ENCODE measurements at places on chromosomes 12 and 14. TPM values are rescaled to one million over a fixed set of nuclear protein-coding genes. Genes with fewer than 3 reads are reported as not detected.

- DNase-seq: no peak
Measured at GRCh38 chr12:47721431-47721973, 3.8 kb downstream of the ENDOU start.

DNA sequence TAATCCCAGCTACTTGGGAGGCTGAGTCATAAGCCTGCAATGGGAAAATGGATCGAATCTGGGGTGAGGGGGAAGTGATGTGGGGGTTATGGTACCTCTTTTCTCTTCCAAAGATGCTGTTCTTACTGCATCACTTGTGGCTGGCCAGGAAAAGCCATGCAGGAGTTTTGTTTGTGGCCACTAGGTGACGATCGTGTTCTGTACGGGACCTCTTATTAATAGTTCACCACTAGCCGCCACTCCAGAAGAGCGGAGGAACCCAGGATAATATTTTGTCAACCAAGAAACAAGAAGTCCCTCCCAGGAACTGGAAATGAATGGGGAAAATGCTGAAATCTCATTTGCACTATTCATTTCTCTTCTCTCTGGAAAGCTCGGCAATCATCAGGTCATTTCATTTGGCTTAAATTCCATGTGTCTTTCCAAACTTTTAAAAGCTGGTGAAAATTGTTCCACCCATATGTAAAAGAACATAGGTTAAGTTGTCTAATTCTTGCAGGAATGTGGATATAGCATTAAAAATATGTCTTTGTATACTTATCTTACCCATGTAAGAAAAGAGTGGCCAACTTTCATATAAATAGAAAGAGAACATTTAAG lies 8.9 kb downstream of the GPR65 start:
- DNase-seq: peak; percentile 83

- DNase-seq: no peak
Measured at GRCh38 chr12:45336762-45337596, 121.1 kb downstream of the ANO6 start.

DNA sequence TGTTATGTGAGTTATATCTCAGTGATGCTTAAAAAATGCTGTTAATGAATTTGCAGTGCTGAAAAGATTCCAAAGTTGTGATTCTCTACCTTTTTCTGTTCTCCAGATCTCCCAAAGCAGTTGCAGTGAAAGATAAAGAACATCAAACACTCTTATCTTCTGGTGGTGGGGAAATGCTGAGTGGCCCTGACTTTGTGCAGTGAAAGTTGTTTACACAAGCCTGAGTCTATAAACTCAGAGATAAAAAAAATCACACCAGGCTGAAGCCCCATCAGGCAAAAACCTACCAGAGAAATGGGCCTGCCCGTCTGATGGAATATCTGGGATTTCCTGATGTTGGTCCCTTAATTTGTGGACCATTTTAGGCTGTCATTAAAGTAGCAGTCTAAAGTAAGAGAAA lies 46.1 kb downstream of the RASSF3 start:
- no peak for DNase-seq

DNA sequence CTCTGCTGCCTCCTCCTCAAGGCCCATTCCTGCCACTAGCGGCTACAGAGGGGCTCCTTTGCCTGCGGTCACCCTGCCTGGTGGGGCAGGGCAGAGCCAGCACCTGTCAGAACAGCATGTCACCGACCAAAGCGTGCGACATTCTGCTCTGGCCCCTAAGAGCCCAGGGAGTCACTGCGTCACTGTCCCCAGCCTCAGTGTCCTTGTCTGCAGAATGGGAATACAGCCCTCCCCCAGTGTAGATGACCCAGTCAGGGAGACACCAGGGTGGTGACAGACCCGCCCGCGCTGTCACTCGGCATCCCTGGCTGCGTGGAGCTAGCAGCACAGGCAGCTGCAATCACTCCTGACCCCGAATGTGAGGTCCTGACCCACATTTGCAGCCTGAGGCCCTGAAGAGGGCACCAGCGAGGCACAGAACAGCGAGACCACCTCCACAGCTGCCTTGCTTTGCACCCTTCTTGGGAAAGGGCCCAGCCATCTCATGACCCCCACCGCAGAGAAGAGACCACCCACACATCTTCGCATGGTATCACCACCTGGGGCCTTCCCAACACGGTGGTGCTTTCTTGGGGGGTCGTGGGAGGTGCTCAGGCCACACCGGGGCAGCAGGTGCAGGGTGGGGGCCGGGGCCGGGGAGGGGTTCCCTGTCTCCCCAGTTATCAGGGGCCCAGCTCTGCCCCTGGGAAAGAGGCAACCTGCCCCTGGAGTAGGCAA lies 2.5 kb downstream of the AHNAK2 start:
- DNase-seq: peak; percentile 71

- no peak for DNase-seq
Measured at GRCh38 chr14:92633274-92633616, 115.2 kb downstream of the LGMN start.

DNA sequence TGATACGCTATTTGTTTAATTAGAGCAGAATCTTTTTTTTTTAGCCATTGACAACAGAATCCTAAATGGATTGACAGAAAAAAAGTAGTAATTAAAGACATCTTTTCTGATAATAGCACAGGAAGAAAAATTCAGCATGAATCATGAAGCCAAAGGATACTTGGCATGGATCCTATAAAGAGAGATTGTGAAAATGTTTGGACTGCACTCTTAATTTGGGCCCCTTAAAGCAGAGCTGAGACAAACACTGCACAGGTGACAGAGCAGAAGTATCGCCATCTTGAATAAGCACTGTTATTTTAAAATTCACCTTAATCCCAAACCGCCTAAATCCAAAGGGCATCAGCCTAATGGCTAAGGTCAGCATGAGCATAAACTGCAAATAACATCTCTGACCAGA lies 48.8 kb upstream of the SEL1L start:
- no peak for DNase-seq

DNA sequence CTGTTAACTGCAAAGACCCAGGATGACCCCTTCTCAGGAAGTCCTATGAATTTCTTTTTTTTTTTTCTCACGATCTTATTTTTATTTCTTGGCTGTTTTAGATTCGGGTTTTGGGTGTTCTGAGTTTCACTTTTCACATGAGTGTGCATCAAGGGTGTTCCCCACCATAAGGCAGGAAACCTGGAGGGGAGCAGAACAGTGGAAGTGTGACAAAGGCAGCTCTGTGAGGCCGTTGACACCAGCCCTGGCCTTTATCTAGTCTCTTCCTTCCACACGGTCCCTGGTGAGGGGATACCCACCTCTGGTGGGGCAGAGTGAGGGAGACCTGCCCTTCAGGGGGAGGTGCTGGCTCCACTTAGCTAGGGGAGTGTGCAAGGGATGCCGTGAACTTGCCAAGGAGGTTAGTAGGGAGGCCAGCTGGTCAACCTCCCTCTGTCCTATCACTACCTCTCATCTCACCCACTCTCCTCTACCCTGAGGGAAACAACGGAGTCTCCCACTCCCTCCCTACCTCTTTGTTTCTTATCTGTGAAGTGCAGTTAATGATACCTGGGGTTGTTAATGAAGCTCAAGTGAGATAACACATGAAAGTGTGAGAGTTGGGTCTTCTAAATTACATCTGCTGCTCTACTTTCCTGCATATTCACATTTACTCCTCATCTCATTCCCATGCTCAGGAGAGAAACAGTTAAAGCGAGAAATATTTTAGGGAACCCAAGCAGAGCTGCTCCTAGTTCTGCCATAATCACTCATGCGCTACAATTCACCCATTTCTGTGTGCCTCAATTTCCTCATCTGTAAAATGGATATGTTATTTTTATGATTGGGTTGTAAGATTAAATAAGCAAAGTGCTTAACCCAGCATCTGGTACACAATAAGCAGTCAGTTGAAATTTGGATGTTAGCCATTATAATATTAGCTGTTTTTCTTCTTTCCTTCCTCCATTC lies 4.4 kb upstream of the GALNT6 start:
- no peak for DNase-seq

- DNase-seq: no peak
Measured at GRCh38 chr14:52352061-52352491, 38.0 kb downstream of the PTGER2 start.

DNA sequence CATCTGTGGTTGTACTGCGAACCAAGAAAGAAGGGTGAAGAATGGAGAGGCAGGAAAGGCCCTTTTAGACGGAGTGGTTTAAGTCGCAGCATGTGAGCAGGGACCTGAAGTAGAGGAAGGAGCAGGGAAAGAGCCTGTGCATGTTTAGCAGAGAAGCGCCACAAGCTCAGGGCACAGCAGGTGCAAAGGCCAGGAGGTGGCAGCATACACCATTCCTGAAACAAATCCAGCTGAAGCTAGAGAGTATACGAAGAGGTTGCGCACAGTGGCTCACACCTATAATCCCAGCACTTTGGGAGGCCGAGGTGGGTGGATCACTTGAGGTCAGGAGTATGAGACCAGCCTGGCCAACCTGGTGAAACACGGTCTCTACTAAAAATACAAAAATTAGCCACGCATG lies 49.9 kb downstream of the HELB start:
- DNase-seq: peak; percentile 58

GRCh38 chr12:58901664-58902063 lies 18.6 kb downstream of the LRIG3 start:
- DNase-seq: no peak

DNA sequence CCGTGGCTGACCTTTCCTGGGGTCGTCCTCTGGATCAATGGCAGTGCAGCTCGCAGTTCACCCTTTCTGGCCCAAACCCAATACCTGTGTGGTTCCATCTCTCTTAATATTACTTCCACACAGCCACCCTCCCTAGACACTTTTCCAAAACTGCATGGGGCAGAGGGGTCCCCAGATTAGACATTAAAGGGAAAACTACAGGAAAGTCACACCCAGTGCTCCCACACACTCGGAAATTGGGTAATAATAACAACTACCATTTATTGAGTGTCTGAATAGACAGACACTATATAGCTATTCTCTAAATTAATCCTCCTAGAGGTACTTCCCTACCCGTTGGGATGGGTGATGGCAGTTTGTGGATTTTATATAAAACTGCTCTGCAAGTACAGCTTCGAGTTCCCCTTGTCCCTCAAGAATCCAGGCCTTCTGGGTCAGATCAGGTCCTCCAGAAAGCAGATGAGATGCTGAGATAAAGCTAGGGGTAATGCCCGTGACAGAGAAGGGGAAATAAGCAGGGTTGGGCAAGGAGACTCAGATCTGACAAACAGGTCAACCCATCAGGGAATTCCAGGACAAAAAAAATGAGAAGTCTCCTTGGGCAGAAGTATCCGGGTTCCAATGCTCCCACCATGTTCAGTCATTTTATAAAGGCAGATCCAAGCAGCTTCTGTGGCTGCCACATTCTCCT lies 795 bp upstream of the PXN start:
- no peak for DNase-seq

DNA sequence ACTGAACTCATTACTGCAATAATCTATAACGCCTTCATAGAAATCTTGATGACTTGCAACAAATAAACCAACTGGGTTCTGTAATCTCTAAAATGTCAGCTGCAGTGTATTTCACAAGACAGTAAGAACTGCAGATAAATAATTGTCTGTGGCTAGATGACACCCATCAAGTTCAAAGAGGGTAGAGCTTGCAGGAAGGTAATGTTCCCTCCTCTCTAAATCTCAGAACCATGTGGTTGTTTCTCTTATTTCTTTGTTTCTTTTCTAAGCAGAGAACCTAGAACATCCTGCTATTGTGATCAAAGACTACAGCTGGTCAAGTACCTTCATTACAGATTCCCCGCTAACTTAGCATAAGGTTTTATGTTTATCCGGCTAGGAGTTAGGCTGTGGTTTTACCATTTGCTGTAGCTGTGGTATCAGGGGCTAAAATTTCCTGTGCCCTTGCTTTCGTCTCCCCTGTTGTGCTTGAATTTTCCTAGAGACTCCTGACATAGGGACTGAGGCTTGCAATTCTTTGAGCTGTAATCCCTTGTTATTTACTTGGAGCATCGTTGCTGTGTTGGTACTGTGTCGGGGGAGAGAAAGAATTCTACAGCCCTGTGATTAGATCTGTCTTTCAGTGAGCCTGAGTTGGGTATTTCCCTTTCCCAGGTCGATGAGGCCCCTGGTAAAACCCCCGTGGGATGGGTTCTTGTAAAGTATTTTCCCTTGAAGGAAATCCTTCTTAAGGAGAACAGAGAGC lies 253.1 kb upstream of the BTG1 start:
- peak; percentile 37 for DNase-seq

- no peak for DNase-seq
Measured at GRCh38 chr12:51448618-51449256, 24.1 kb downstream of the SLC4A8 start.

DNA sequence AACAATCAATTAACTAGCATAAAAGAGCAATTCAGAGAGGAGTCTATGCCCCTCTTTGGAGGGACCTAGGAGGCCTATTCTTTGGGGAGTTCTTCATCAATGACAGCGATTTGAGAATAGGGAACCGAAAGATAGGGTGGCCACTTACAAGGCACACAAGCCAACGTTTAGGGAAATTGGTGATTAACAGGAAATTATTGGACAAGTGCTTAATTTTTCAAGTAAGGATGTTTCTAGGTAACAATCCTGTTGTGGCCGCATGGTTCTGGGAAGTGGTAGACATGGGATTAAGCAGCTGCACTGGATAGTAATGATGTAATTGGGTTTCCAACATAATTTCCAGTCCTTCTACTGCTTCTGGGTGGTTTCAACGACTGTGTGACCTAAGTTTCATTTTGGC lies 83.2 kb downstream of the HMGA2 start:
- no peak for DNase-seq

- no peak for DNase-seq
Measured at GRCh38 chr12:52608826-52609630, 7.8 kb upstream of the KRT72 start.

- no peak for DNase-seq
Measured at GRCh38 chr12:66669541-66669940, 9.3 kb downstream of the GRIP1 start.

DNA sequence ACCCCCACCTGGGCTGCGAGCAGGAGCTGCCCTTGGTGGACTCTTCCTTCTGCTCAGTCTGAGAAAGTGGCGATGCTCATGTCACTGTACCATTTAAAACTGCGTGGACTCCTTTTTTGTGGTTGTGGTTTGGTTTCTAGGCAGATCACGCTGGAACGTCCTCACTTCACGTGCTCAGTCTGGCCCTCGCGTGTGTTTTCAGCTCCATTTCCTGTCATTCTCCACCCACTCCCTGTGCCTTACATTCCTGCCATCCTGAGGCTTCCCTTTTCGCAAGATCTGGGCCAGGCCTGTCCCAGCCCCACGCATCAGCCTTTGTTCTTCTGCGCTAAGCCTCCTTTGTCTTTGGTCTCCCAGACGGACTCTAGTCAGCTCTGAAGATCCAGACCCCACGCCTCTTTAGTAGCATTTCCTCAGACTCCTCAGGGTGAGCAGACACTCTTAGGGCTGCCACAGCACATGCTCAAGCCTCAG lies 105.4 kb downstream of the FBXL14 start:
- DNase-seq: peak; percentile 67

GRCh38 chr14:91173221-91173670 lies 59.4 kb downstream of the DGLUCY start:
- DNase-seq: peak; percentile 85

GRCh38 chr12:55906056-55906455 lies 21.6 kb downstream of the PYM1 start:
- no peak for DNase-seq

The PMEL gene
- total RNA-seq: 301 TPM

The MRPS35 gene
- 32.1 TPM for total RNA-seq

The CD163L1 gene
- 0.22 TPM for total RNA-seq

The KMT2D gene
- 31.3 TPM for total RNA-seq

The PPP2R5E gene
- 42.6 TPM for total RNA-seq

The TUBA1B gene
- 4,208 TPM for total RNA-seq

The LRRC10 gene
- not detected for total RNA-seq

The PPFIA2 gene
- total RNA-seq: 1.4 TPM

The FOXN4 gene
- not detected for total RNA-seq

The LBHD2 gene
- total RNA-seq: not detected

The ANKLE2 gene
- 59.1 TPM for total RNA-seq

The CCDC38 gene
- 0.12 TPM for total RNA-seq

The REM2 gene
- 1.7 TPM for total RNA-seq

The CBLN3 gene
- total RNA-seq: 0.25 TPM

The BICD1 gene
- 20.3 TPM for total RNA-seq
